ENCODE measurements at places on chromosomes 11 and 22.

GRCh38 chr11:131595797-131596196, 225.4 kb downstream of the NTM start:
- DNase-seq, result no peak

- DNase-seq, result no peak
Observed at GRCh38 chr11:23151819-23152218, 291.5 kb upstream of the CCDC179 start.

DNA sequence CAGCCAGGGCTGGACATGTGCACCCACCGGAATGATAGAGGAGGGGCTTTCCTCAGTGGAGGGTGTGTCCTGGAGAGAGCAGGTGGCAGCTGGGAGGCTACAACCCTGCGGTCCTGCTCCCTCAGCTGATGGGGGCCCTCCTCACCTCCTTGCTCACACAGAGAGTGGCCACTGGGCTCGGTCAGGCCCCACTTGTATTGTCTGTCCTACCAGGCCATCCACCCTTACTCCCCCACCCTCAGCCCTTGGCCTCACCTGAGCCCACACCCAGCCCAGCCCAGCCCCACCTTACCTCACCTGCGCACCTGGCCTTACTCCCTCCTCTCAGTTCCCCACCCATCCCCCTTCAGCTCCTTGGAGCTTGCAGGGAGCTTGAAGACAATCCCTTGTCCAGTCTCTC, 3.1 kb downstream of the TRPM5 start:
- DNase-seq, result no peak

DNA sequence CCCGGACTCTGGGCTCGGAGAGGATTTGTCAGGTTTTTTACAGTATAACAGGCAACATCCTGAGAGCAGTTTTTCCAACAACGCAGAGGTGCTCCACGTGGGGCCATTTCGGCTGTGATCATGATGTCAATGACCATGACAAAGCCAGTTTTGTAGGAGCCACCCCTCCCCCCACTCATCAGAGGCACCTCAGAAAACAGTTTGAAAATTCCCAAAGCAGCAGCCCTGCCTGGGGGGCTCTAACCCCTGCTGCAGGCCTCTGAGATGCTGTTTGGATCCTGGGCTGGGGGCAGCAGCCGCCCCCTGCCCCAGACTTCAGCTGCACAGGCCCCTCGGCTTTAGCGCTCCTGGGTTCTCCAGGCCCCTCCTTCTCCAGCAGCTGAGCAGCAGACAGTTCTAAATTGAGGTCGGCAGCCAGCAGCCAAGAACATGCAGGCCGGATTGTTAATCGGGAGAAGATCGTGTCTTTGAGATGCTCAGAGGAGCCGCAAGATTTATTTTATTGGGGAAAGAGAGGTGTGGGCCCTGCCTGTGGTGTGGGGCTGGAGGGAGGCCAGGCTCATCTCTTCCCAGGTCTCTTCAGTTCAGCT, 19.4 kb downstream of the NFAM1 start:
- DNase-seq, result peak; percentile 9

DNA sequence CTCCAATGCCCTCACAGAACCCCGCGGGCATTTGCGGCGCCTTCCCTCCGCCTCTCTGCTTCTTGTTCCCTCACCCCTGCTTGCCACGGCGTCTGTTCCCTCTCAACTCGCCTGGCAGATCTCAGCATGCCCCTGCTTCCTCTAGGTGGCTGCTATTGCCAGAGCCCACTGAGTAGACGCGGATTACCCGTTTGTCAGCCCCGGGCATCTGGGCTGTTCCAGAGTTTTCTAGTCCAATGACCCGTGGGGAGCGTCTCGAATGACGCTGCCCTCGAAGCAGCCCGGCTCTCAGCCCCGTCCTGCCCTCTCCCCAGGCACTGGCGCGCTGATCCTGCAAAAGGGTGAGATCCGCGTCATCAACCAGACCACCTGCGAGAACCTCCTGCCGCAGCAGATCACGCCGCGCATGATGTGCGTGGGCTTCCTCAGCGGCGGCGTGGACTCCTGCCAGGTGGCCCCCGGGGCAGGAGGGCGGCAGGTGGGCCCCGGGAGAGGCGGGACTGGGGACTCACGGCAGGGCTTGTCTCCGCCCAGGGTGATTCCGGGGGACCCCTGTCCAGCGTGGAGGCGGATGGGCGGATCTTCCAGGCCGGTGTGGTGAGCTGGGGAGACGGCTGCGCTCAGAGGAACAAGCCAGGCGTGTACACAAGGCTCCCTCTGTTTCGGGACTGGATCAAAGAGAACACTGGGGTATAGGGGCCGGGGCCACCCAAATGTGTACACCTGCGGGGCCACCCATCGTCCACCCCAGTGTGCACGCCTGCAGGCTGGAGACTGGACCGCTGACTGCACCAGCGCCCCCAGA, 49.7 kb downstream of the ST14 start:
- DNase-seq, result no peak

DNA sequence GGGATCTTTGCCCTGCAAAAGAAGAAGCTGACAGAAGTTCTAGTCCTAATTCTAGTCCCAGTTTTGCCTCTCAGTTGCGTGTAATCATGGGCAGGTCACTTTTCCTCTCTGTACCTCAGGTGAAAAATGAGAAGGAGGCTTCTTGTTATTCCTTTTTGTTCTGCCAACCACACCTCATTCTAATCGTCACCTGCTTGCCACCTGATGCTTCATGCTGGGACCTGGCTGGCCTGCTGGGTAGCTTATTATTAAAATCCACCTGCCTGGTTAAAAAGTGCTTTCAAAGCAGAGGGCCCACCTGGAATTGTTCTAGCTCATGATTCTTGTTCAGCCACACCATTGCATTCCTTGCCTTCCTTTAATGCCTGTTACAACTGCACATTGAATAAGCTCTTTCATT, 8.4 kb upstream of the ALG8 start:
- DNase-seq, result no peak

- DNase-seq, result no peak
Observed at GRCh38 chr11:10941414-10941813, 83.6 kb upstream of the ZBED5 start.
